ENCODE measurements at places on chromosomes 11 and 22.

DNA sequence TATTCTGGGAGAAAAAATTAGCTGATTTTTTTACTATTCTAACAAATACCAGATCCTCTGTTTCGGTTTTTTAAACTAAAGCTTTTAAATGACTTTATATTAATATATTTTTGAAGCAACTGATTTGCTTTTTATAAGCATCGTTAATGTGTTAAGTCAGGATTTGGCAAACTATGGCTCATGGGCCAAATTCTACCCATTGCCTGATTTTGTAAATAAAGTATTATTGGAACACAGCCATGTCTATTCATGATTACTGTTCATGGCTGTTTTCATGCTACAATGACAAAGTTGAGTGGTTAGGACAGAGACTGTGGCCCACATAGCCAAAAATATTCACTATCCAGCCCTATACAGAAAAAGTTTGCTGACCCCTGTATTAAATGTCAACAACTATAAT, 29.6 kb downstream of the BTBD10 start:
- DNase-seq: no peak

GRCh38 chr11:63767565-63768236, 874 bp downstream of the ZFTA start:
- peak; percentile 95 for DNase-seq

DNA sequence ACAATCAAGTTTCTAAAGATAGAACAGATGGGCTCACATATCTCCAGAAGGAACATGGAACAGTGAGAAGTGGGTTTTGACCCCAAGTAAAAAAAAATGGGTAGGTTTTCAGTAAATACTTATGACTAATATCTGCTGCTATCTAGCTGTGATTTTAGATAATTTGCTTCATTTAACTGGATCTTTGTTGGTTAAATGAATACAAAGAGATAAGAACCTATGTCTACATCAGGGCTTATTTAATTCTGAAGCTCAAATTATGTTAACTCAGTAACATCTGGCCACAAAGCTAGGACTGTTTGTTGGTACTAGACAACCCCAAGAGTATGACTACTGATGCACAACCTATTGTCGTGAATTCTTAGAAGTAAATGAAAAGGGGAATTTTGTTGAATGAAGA, 144.4 kb upstream of the SESN3 start:
- DNase-seq: no peak

DNA sequence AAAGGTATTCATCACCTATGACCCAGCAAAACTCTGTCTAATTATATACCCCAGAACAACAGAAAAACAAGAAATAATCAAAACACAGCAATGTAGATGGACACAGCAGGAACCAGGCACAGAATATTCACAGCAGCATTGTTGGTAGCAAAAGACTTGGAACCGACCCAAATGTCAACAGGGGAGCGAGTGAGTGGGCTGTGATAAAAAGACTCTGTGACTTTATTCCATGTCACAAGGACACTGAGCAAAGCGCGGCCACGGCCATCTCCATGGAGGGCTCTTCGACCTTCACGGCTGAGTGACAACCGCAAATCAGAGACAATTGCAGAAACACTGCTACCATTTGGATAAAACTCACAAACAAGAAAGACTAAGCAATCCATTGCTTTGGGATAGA, 1373.1 kb downstream of the TBC1D22A start:
- no peak for DNase-seq

- DNase-seq: no peak
Observed at GRCh38 chr11:69006816-69007215, 6.2 kb downstream of the MRGPRF start.

GRCh38 chr11:57763568-57763967, 2.0 kb downstream of the CTNND1 start:
- DNase-seq: no peak

DNA sequence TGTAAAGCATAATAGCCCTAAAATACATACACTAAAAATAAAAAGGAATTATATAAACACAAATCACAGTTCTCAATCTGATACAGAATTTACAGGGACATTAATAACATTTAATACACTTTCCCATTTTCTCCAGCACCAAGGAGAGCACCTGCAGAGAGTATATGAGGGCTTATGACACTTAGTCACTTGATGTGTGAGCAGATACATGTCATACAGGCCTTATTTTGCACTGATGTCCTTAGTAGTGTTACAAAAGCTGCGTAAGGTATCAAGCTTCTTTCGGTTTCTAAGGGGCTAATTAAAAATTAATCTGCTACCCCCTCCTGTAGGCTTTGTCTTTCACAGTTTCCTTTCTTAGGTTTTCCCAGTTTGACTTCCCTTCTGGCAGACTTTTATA, 61.3 kb downstream of the TRIM44 start:
- no peak for DNase-seq

GRCh38 chr22:22902247-22903001, 14.8 kb downstream of the IGLL5 start:
- DNase-seq: no peak

GRCh38 chr11:128827191-128827893, 39.8 kb downstream of the KCNJ1 start:
- no peak for DNase-seq

- DNase-seq: no peak
Observed at GRCh38 chr22:41530890-41531714, 13.2 kb downstream of the POLR3H start.
